Urothelium cell line (cell line): ENCODE measurements at places on chromosomes 2 and 18.

GRCh38 chr2:104068665-104069064, 785.2 kb upstream of the POU3F3 start:
- DNase-seq: no peak

DNA sequence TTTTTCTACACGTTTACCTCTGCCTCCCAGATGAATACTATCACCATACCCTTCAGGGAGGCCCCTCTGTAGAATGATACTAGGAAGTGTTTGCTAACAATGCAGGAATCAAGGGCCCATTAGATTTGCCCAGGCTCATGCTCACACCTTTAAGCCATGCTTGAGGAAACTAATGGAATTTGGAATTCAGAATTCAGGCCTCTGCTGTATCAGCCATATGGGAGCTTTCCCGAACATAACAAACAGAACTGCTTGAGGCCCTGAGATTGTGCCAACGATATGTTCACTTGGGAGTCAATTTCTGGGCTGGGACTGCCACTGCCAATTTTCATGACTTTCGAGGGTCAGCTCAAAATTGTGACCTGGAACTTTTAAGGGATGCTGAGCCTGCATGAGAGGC, 282.5 kb downstream of the CLIP4 start:
- no peak for DNase-seq

DNA sequence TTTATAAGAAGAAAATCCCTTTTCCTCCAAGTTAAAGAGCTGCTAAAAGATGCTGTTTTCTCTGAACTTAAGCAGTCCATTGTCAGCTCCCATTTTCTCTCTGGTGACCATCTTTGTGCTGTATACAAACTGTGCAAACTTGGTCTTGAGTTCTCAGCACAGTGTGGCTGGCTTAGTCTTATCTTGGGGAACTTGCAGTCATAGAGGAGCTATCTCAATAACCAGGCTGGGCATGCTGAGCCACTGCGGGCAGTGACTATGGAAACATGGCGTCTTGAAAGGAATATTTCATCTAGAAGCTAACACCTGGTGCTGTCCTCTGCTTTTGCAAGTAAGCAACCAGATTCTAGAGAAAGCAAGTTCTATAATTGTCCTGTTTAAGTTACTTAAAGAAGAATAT, 1334.4 kb upstream of the CELF4 start:
- no peak for DNase-seq

GRCh38 chr2:54432251-54433015, 23.7 kb upstream of the SPTBN1 start:
- DNase-seq: no peak

GRCh38 chr2:45469314-45470099, 141.6 kb downstream of the SRBD1 start:
- DNase-seq: no peak

- DNase-seq: no peak
These were observed 970.3 kb downstream of the CNTNAP5 start for GRCh38 chr2:124995185-124995912.

DNA sequence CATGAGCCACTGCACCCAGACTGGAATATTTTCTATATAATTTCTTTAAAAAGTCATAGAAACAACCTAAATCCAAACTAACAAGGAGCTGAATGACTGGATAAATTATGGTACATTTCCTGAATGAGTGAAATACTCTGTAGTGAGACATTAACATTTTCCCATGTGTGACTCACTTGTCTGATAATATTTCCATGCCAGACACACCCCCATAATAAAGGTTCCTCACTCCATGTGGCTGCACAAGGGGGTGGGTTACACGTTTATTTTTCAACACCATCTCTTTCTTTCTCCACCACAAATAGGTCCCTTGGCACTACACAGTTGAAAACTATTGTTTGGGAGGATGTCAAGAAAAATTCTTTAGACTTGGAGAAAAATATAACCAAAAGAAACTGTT, 266.3 kb upstream of the LYPD1 start:
- no peak for DNase-seq

- peak; percentile 52 for DNase-seq
These were observed 58.2 kb downstream of the PMAIP1 start for GRCh38 chr18:59957957-59958356.

DNA sequence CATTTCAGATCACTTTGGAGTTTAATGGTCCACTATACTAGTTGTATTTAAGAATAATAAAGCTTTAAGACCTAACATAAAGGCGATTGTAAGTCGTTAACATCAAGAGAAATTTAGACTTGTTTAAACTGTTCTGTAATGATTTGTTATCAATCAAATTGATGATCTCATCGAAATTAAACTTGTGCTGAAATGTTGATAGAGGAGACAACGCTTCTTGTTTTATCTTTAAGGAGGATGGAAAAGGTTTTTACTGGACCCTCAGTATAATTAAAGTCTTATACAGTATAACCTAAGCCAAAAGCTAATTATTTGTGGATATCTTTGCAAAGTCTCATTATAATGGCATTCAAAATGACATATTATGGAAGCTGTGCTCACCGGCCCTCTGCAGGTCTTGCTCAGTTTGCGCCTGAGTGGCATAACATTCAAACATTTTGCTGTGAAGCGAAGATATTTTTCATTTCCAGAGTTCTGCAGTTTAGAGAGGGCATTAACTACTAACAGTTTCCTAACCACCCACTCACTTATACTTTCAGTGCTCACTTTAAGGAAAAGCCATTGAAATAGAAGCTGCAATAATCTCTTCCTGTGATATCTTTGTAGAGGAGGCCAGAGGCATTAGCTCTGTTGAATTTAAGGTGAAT, 1.4 kb upstream of the SERTAD2 start:
- DNase-seq: peak; percentile 49

GRCh38 chr18:35348001-35348400, 3.8 kb upstream of the ZNF24 start:
- no peak for DNase-seq

DNA sequence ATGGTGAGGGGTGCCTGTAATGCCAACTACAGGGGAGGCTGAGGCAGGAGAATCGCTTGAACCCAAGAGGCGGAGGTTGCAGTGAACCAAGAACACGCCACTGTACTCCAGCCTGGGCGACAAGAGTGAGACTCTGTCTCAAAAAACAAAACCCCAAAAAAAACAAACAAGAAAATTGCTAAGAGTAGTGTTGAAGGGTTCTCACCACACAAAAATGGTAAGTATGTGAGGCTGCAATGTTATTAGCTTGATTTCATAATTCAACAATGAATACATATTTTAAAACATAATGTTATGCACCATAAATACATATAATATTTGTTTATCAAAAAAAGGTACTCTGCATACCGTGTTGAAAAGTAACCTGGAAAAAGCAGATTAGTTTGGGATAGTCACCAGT, 45.8 kb downstream of the PSMG2 start:
- no peak for DNase-seq

DNA sequence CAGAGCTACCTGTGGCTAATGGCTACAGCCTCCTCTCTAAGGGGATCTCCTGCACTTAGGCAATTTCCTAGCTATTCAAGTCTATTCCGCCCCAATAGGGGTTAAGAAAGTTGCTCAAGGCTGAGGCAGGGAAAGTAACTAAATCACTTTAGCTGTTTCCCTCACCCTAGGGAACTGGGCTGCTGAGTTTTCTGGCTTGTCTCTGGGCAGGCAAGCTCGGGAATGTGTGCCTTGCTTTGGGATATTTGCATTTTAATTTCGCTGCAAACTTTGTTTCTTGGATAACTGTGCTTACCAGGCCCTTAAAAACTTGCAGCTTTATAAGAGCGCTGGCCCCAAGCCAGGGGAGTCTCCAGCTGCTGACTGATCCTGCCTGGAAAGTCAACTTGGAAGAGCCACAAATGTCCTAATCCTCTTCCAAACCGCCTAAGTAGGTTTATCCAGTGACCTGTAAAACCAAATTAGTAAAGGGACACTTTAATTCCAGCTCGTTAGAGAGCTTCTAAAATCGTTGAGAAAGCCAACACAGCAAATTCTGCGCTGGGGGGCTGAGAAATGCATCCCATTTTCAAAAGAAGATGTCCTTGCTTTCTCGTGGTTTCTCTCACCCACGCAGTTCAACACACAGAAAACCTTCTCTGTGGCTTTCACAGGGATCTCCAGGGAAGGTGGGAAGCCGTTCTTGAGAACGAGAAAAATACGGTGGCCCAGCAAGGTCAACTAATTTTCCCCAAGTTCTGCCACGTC, 59.5 kb upstream of the SP3 start:
- DNase-seq: no peak

- no peak for DNase-seq
These were observed 275.9 kb downstream of the DCC start for GRCh38 chr18:52615943-52616342.

DNA sequence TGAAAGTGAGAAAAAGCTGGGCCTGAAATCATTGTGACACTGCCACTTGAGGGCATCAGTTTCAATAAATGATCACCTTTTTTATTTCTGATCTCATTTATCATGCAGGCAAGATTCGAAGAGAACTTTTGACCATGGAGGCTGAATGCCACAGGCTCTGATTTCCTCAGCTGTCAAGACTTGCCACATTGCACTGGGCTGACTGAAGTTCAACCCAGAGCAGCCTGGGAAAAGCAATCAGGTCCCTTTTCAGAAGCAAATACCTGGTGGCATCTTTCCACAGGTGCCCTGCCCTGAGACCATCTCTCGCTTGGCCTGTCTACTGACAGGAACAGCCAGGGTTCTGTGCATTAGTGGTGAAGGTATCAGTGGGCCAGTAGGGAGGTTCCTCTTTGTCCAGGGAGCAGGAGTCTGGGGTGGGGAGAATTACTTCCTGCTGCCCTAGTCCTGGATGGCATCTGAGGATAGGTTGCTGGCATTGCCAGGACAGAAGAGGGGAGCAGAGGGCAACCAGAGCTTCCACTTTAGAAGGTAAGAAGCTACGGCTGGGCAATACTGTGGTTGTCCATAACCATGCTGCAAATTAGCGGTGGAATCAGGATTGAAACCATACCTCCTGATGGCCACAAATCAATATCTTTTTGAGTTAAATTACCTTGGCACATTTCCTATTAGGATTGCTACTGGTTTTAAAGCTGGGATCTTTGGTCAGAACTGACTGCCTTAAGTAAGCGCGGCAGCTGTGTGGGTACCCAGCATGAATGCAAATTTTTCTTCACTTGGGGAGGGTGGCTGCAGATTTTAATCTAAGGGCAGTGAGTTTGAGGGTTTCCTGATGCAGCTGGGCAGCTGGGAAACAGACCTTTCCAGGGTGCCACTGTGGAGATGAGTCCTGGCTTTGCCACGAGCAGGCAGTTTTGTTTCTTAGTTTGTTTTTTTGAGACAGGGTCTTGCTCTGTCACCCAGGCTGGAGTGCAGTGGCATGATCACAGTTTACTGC, 394.5 kb downstream of the ALK start:
- no peak for DNase-seq

GRCh38 chr2:124018890-124019289, 6.2 kb upstream of the CNTNAP5 start:
- no peak for DNase-seq

GRCh38 chr18:22604986-22605421, 187.3 kb upstream of the CTAGE1 start:
- DNase-seq: peak; percentile 32

DNA sequence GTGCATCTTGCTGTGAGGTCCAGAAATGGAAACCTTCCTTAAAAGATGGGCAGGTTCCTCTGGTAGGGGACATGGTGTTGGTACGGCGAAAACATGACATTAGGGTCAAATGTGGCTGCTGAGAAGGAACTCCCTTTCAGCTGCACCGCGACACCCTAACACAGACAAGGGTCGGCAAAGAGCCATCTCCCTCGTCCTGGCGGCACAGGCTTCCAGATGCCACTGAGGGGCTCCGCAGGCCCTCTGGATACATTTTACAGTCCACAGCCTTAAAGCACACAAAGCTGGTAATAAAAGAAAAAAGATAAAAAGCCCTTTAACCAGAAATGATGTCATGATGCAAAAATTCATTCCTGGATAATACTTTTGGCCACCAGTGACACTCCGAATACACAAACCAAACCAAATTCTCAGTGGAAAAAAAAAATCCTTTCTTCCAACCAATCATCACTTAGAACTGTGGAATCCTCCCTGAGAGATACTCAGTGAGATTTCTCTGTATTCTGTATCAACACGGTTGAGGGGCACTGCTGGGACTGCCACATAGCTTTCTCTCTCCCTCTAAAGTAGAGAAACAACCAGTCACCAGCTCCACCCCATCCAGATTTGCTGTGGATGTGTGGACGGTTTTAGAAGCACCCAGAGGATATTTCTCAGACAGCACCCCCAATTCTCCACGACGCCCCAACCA, 174.8 kb downstream of the HDAC4 start:
- DNase-seq: peak; percentile 25

DNA sequence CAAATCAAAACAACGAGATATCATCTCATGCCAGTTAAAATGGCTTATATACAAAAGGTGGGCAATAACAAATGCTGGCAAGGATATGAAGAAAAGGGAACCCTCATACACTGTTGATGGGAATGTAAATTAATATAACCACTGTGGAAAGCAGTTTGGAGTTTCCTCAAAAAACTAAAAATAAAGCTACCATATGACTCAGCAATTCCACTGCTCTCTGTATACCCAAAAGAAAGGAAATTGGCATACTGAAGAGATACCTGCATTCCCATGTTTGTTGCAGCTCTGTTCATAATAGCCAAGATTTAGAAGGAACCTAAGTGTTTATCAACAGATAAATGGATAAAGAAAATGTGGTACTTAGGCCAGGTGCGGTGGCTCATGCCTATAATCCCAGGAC, 124.8 kb downstream of the MSTN start:
- no peak for DNase-seq

DNA sequence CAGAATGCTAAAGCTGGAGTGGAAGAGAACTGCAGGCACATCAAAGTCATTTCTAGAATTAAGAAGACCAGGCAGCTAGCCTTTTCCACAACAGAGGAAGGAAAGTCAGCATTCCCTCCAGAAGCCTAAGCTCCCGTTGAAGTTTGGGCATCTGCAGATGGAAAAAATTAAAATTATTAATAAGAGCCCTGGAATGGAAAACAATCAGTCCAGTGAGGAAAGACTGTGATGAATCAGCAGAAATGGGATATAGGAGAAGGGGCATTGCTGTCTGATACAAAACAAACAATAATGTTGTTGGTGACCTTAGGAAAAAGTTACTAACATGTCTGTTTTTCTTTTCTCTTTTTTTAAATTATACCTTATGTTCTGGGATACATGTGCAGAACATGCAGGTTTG, 450.7 kb upstream of the SLC14A2 start:
- no peak for DNase-seq

DNA sequence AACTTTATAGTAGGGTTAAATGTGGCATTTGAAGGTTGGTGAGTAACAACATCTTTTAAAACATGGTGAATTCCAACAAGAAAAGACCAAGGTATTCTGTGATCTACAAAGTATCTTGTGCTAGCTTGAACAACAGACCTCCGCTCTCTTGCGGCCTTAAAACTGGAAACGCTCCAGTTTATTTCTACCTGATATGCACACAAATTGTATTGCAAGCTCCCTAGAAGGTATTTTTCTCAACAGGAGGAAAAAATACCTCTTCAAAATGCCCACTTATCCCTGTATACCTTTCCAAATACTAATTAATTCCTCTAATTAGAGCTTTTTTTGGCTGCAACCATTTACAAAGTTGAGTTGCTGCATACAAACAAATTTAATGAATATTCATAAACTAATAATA, 69.5 kb downstream of the KCNH7 start:
- DNase-seq: no peak
